Epithelial cell of alveolus of lung (primary cell): ENCODE measurements at places on chromosomes 2 and 18. TPM values are rescaled to one million over a fixed set of nuclear protein-coding genes. Genes with fewer than 3 reads are reported as not detected.

Gene HOXD8
- total RNA-seq: not detected in 2 replicates

Gene COL6A3
- 1,213 and 2,045 TPM in 2 replicates for total RNA-seq

Gene UPP2
- not detected in 2 replicates for total RNA-seq

Gene PKDCC
- 60.2 and 200 TPM in 2 replicates for total RNA-seq

Gene TXNL4A
- 46.5 and 58.8 TPM in 2 replicates for total RNA-seq

Gene CHPF
- total RNA-seq: 195 and 201 TPM in 2 replicates

Gene FAM124B
- 0.16 and 0.26 TPM in 2 replicates for total RNA-seq
